ENCODE measurements at places on chromosomes 4 and X.

- no peak for DNase-seq
Observed at GRCh38 chr4:111836601-111837000, 308.7 kb upstream of the FAM241A start.

DNA sequence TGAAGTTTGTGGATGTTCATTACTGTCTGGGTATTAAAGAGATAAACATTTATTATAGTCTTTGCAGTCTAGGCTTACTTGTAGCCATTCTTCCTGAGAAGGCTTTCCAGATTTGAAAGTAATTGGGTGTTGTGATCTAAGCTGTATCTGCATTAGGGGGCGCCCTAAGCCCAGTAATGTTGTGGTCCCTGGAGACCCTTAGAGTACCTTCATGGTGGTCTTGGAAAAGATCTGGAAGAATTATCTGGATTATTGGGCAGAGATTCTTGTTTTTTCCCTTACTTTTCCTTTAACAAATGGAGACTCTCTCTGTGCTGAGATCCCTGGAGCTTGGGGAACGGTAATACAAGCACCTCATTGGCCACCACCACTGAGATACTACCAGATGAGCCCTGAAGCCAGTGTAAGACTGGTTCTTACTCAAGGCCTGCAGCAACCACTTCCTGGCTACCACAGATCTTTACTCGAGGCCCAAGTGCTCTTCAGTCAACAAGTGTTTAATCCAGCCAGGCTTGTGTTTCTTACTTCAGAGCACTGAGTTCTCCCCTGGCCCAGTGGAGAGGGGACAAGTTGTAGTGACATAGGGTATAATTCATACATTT lies 63.1 kb downstream of the RTL3 start:
- no peak for DNase-seq

DNA sequence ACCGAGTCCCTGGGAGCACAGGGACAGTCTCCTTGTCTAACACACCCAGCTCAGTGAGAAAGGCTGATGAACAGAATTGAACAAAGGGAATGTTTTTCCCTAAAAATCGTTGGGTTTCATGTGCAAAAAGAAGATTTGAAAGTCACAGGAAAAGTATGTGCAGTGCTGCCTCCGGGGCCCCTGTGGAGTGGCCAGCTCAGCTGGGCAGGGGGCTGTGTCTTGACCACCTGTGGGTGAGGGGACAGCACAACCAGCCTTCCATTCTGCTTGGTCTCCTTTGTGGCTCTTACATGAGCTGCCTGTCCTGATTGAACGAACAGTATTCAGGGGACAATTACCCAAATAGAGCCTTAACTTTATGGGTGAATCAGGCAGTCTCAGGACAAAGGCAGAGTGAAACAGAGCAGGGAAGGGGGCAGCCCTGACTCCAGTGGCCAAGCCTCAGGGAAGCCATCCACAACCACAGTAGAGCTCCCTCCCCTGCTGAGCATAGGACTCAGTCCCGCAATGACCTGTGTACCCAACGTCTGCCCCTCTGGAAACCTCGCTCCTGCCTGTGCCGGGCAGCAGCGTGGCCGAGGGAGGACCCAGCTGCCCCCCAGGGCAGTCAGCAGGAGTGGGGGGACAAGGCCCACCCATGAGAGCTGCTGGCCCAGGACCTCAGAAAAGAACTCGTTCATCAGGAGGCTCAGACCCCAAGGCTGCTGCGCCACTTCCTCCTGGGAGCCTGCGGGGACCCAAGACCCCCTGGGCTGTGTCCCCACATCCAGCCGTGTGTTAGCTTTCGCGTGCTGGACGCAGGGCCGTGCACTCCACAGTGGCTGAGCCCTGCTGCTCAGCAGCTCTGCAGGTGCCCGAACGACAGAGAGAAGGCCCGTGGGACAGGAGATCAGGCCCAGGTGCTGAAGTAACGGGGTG lies 59.6 kb upstream of the MXD4 start:
- no peak for DNase-seq

GRCh38 chr4:31045724-31046318 lies 325.7 kb downstream of the PCDH7 start:
- DNase-seq, result no peak

DNA sequence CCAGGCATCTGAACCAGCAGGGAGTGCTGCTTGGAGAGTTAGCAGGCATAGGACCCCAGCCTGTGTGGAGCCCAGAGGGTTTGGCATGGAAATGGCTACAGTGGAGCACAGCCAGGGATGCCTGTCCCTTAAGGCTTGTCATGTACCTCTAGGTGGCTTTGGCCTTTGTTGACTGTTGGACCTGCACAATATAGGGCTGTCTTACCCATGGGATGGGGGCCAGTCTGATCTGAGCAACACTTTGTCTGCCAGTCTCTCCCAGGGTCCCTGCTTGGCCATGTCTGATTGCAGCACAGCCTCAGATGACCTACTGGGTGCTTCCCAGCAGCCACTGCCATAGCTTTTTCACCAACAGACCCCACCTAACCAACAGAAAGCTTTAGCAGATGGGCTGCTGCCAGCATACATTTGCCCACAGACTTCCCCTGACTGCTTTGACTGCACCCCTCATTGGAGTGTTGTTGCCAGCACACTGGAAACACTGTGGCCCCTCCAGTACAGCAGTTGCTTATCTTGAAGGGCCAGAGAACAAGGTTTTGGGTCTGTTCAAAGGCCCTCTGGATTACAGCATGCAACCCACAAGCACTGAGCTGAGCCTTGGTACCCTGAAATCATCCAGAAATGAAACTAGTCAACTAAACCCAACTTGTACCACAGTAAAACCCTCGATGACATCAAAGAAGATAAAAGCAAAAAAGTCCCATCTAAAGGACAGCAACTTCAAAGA lies 22.1 kb downstream of the ANAPC10 start:
- DNase-seq, result no peak

GRCh38 chrX:55659931-55660330 lies 36.7 kb downstream of the FOXR2 start:
- no peak for DNase-seq

- peak; percentile 44 for DNase-seq
Observed at GRCh38 chrX:68196939-68197791, 236.1 kb downstream of the OPHN1 start.

DNA sequence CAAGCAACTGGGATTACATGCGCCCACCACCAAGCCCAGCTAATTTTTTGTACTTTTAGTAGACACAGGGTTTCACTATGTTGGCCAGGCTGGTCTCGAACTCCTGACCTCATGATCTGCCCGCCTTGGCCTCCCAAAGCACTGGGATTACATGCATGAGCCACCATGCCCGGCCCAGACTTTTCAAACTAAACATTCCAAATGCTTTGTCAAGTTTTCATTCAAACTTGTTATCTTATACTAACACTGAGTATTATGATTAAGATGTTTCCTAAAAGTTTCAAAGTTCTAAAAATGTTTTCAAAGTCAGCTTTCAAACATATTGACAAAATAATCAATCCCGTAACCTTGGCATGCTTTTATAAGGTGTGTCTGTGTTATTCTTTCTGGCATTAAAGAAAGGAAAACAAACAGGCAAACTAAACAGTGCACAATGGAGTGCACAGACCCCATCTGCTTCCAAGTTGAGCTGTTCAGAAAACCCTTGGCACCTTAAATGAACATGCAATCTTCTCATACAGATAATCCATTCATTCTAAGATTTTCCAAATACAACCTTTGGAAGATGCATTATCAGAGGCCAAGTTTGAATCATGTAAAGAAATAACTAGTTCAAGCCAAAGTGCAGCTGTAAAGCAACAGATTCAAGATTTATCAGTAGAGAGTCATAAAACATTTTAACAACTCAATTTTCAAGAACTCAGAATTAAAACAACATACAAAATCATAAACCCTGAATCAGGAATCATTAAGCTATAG lies 49.1 kb downstream of the ABCG2 start:
- no peak for DNase-seq

DNA sequence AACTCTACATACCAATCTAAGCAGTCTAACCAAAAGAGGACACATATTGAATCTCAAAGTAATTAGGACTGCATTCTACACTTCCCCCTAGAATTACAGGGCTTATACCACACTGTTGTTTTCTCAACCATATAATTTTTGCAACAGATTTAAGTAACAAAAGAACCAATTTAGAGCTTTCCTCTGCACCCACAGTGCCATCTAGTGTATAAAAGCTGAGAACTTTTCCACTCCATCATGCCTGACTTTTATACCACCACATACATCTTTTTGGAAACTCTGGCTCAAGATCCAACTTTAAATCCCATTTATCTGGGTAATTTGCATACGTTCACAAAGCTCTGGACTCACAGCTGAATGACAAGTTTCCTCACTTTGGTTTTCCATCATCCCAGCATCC lies 99.5 kb downstream of the EFHC2 start:
- peak; percentile 46 for DNase-seq

GRCh38 chr4:42690537-42690936 lies 33.6 kb upstream of the ATP8A1 start:
- DNase-seq, result no peak

DNA sequence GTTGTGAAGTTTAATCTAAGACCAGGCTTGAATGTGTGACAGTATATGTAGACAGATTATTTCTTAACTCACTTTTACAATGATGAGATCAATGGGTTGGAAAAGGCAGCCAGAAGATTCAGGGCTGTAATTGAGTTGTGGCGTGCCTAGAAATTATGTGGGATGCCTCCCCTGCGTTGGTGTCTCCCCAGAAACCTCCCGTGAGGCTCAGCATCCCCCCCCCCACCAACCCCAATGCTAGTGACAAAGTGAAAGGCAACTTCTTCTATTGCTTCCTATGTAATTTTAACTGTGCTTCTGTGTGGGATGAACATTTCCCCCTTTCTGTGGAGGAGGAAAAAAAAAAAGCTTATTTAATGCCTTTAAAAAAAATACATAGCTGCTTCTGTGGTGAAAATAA lies 297.9 kb downstream of the ARHGAP10 start:
- DNase-seq, result no peak

DNA sequence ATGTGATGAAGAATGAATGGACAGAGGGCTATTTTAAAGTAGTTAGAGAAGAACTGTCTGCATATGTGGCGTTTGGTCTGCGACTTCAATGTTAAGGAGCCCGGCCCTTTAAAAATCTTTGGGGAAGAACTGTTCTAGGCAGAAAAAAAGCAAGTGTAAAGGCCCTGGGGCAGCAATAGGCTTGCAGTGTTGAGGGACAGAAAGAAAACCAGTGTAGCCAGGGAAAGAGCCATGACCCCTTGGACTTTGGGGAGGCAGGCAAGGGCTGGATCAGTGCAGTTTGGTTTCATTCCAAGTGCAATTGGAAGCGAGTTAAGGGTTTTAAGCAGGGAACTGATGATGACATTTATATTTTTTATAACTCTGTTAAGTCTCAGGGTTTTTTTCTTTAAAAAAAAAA lies 7.9 kb downstream of the GLA start:
- no peak for DNase-seq

DNA sequence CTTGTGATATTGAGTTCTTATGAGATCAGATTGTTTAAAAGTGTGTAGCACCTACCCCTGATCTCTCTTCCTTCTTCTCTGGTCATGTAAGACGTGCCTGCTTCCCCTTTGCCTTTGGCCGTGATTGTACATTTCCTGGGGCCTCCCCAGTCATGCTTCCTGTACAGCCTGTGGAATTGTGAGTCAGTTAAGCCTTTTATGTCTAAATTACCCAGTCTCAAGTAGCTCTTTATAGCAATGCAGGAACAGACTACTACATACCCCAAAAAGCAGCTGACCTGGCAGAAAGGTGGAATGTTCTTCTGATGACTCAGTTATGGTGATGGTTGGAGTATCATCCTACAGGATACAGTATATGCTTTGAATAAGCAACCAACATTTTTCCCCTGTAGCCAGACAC lies 11.4 kb upstream of the MCUB start:
- DNase-seq, result no peak

GRCh38 chr4:1075225-1075624 lies 38.1 kb downstream of the RNF212 start:
- DNase-seq, result no peak

DNA sequence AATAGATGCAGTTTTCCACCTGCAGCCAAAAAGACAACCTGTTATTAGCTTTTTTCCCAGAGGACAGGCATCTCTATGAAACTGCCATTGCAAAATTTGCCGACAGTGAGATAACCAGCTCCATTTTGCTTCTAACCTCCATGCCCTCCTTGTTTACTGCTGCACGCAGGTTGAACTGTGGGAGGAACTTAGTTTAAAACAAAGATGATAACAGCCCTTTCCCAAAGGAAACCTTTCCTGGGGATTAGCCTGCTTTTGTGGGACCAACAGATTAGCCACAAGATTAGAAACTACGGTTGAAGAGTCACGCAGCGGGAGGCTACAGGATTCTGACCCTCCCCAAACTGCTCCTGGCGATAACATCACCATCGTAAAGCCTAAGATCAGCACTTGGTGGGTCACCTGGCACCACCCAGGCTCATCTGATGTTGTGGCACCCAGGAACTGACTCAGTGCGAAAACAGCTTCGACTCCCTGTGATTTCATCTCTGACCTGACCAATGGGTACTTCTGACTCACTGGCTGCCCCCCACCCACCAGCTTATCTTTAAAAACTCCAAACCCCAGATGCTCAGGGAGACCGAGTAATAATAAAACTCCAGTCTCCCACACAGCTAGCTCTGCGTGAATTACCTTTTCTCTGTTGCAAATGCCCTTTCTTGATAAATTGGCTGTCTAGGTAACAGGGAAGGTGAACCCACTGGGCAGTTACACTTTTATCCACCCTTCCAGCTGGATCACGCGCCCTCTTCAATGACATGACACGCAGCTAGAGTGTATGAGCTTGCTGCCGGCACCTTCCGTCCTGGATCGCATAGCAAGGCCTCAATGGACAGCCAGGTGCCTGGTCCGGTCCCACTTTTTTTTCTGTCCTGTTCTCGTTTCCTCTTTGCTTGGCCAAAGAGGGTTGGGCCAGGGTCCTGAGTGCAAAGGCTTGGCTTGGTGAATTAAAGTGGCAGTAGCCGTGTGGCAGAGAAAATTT lies 27.2 kb downstream of the NOP14 start:
- DNase-seq, result peak; percentile 82

DNA sequence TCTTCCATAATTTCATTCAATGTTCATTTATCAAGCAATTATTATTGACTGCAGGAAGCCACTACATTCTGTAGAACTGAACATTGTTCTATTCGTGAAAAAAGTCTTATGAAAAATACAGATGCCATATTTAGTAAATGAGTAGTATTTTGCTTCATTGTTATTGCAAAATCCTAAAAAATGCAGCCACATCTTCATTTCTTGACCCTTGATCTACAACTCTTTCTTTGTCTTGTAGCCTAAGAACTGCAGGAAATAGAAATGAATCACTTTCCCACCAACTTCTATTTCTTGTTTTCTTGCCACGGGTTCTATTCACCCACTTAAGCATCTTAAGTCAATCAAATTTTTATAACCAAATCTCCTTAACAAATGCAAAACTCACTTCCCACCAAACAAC lies 63.3 kb downstream of the KCNIP4 start:
- no peak for DNase-seq

GRCh38 chrX:152878976-152879755 lies 18.7 kb upstream of the ZNF185 start:
- DNase-seq, result no peak

Data from CD4-positive, alpha-beta T cell treated with Interleukin-17A for 1 hour (primary cell).